GM04504 (cell line): ENCODE measurements at places on chromosomes 11 and 22.

- no peak for DNase-seq
Observed at GRCh38 chr11:111408789-111409727, 30.0 kb upstream of the POU2AF1 start.

- no peak for DNase-seq
Observed at GRCh38 chr11:118634431-118635236, 27.2 kb downstream of the PHLDB1 start.

DNA sequence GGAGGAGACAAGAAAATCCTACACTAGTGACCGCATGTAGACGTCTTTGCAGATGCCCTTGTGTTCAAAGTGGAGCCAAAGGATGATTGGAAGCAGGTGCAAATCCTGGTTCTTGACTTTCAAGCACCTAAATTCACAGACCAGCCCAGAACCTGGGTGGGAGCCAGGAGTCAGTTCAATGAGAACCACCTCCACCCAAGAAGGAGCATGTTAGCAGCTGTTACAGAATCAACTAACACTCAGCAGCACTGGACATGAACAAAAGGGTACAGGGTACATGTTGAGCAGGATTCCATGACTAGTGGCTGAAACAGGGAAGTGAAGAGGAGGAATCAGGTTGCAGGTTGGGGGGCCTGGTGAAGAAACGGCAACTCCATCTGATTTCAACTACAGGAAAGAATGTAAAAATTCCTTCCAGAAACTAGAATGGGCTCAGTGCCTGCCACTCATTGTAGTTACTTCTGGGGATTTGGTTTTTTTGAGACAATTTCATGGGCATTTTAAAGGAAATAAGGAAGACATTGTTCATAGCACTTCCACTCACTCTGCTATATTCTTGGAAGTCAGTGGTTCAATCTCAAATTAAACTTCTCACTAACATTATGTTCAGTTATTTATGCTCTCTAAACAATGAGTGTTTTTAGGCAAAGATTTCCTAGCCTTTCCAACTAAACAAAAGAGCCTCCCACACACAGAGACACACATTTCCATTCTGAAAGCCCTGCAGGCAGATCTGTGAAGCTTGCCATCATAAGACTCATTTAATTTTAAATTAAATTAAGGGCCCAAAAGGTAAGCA is 173.3 kb downstream of the CADM1 start:
- no peak for DNase-seq

GRCh38 chr22:38924347-38924952 is 33.0 kb upstream of the APOBEC3A start:
- DNase-seq, result peak; percentile 73
